Thoracic aorta (tissue), 2 donors: ENCODE measurements at places on chromosomes 13 and 19.

GRCh38 chr19:6099599-6099998 is 10.7 kb downstream of the RFX2 start:
- no peaks in the 10 kb centered on the region for H3K27me3 ChIP-seq
- peak overlapping the region; percentile 75 for H3K27ac ChIP-seq
- H3K36me3 ChIP-seq, result no peaks in the 10 kb centered on the region
- DNase-seq, result no peak

GRCh38 chr19:41535029-41535622 is 40.8 kb upstream of the CEACAM21 start:
- H3K36me3 ChIP-seq, result no peaks in the 10 kb centered on the region
- peaks cover 6% of the 10 kb centered on the region for H3K27me3 ChIP-seq
- H3K27ac ChIP-seq, result no peak overlapping the region
- no peaks in the 10 kb centered on the region for H3K4me1 ChIP-seq

GRCh38 chr13:105552078-105552477 is 983.4 kb downstream of the EFNB2 start:
- no peak overlapping the region for H3K4me3 ChIP-seq
- no peak for DNase-seq
- no peaks in the 10 kb centered on the region for H3K4me1 ChIP-seq
- no peaks in the 10 kb centered on the region for H3K27me3 ChIP-seq
- H3K36me3 ChIP-seq, result no peaks in the 10 kb centered on the region
- no peak overlapping the region for H3K27ac ChIP-seq

- no peak for DNase-seq
- no peaks in the 10 kb centered on the region for H3K36me3 ChIP-seq
- no peaks in the 10 kb centered on the region for H3K27me3 ChIP-seq
- no peak overlapping the region for H3K27ac ChIP-seq
- no peaks in the 10 kb centered on the region for H3K4me1 ChIP-seq
Measured at GRCh38 chr19:54317108-54317964, 4.4 kb upstream of the LILRA5 start.

DNA sequence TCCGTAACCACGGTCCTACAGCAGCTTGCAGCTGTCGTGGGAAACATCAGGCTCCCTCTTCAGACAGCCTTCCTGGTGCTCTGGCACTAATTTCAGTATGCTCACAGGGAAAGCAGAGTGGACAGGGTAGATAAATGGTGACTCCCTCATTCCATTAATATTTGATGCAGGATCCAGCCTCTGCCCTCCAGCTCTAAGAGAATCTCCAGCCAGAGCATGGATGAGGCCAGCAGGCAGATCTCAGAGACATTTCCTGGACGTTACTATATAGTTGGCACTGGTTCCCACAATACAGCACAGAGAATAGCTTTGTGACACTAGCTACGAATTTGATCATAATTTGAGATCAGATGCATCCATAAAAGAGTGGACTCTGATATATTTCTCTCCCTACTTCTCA is 341.4 kb downstream of the LIG4 start:
- H3K27me3 ChIP-seq, result no peaks in the 10 kb centered on the region
- no peaks in the 10 kb centered on the region for H3K36me3 ChIP-seq
- no peak for DNase-seq
- no peak overlapping the region for H3K4me3 ChIP-seq
- H3K4me1 ChIP-seq, result no peaks in the 10 kb centered on the region

GRCh38 chr13:105952973-105953290 is 582.5 kb downstream of the EFNB2 start:
- no peak overlapping the region for H3K27ac ChIP-seq
- no peaks in the 10 kb centered on the region for H3K27me3 ChIP-seq
- H3K4me3 ChIP-seq, result no peak overlapping the region

- H3K4me1 ChIP-seq, result no peaks in the 10 kb centered on the region
- DNase-seq, result no peak
- H3K4me3 ChIP-seq, result no peak overlapping the region
- H3K27ac ChIP-seq, result no peak overlapping the region
- no peaks in the 10 kb centered on the region for H3K27me3 ChIP-seq
- H3K36me3 ChIP-seq, result peaks cover 23% of the 10 kb centered on the region
Measured at GRCh38 chr19:8257052-8257443, 47.9 kb downstream of the CERS4 start.
